ENCODE measurements at places on chromosomes 16 and 17.

GRCh38 chr17:7747635-7748071, 30.1 kb downstream of the DNAH2 start:
- no peak for DNase-seq

DNA sequence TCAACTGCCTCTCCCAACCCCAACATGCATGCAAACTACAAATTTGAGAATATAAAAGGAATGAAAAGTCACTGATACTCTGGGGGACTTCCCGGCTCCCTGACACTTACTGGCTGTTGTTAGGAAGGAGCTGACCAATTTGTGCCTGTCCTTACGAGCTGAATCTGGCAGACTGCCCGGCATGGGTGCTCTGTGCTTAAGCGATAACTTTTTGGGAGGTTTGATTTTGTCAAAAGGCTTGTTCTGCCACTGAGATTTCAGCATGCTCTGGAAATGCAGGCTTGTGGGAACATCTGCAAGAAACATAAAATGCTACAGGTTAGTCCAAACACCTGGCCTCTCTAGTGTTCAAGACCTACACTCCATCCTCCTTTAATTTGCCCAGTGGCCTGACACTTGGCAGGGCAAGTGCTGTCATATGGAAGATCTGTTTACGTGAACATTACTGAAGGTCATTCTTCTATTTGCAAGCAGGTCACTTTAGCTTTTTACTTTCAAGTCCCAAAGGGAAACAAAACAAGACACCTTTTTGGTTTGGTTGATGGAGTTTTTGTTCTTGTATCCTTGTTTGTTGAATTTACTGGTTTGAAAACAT, 40.6 kb downstream of the STH start:
- no peak for DNase-seq

DNA sequence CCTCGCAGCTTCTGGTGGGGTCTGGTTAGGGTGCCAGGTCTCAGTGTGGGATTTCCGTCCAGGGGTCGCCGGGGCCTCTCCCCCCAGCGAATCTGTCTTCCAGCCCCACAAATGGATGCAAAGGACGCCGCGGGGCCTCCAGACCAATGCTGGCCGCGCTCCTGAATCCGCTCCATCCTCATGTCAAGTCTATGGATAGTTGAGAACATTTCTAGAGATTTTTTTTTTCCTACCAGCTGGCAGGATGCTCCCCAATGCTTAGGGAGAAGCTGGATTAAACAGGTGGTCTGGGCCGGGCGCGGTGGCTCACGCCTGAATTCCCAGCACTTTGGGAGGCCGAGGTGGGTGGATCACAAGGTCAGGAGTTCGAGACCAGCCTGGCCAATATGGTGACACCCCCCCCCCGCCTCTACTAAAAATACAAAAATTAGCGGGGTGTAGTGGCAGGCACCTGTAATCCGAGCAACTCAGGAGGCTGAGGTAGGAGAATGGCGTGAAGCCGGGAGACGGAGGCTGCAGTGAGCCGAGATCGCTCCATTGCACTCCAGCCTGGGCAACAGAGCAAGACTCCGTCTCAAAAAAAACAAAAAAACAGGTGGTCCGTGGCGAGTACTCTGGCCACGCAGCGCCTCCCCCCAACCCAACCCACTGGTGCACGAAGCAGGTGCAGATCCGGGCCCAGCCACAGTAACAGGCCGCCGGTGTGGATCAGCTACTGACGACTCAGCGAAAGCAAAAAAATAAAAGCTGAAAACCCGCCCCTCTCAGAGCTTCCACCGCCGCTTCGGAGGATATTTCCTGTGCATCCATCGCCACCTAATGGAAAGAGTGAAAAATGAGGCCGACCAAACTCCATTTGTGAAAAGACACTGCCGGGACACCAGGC, 1.1 kb upstream of the NXN start:
- DNase-seq, result peak; percentile 88

- DNase-seq, result no peak
Measured at GRCh38 chr16:25896411-25896810, 204.7 kb downstream of the HS3ST4 start.

GRCh38 chr17:51640108-51640622, 379.8 kb downstream of the UTP18 start:
- DNase-seq, result no peak

- no peak for DNase-seq
Measured at GRCh38 chr16:31528523-31529107, 915 bp downstream of the AHSP start.

- DNase-seq, result no peak
Measured at GRCh38 chr16:85455534-85455933, 157.6 kb upstream of the GSE1 start.

GRCh38 chr17:35918665-35919064, 11.9 kb downstream of the RDM1 start:
- DNase-seq, result no peak

- no peak for DNase-seq
Measured at GRCh38 chr17:50620858-50621257, 13.8 kb upstream of the ABCC3 start.

DNA sequence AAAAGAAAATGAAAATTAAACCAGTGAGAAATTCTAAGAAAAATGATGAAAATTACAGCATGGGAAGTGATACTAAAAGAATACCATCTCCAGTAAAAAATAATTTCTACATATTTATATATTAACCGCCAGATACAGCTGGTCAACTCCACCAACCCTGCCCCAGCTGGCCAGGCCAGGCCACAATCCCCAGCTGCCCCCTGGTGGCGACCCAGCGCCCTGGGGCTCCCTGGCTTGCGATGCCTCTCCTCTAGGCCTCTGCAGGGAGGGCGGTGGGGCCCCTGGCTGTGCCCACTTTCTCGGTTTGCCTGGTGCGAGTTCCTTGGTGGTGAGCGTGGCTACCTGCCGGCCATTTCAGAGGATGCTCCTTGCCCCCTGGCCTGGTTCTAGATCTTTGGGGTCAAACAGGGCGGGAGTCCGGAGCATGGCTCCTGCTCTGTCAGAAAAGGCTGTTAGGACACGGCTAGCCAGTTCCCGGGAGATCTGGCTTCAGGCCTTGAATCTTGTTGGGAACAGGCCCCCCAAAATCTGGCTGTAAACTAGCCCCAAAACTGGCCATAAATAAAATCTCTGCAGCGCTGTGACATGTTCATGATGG, 14.5 kb downstream of the GLIS2 start:
- peak; percentile 82 for DNase-seq

GRCh38 chr16:48420437-48420836, 35.2 kb upstream of the SIAH1 start:
- DNase-seq, result no peak

- no peak for DNase-seq
Measured at GRCh38 chr16:70657956-70658355, 11.6 kb downstream of the IL34 start.

DNA sequence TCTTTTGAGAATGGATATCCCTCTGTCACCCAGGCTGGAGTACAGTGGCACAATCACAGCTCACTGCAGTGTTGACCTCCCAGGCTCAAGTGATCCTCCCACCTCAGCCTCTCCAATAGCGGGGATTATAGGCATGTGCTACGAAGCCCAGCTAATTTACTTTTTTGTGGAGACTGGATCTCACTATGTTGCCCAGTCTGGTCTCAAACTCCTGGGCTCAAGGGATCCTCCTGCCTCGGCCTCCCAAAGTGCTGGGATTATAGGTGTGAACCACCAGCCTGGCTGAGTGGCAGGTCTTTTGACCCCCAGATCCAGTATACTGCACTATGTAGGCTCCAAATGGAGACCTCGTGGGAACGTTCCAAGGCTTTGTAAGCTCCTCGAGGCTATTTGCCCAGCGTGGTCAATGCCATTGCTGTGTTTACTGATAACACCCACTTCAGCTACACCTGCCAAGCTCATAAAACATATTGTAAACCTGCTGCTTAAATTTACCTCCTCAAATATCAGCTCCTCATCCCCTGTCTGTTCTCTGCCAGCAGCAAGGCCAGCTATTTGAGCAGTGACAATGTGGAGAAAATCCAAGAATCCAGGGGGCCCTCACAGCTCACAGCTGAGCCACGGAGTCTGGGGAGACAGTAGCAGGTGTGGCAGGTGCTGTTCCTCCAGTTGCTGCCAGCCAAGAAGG, 16.2 kb upstream of the KIFC3 start:
- DNase-seq, result no peak

GRCh38 chr17:59470624-59471297, 94.6 kb upstream of the DHX40 start:
- DNase-seq, result no peak

DNA sequence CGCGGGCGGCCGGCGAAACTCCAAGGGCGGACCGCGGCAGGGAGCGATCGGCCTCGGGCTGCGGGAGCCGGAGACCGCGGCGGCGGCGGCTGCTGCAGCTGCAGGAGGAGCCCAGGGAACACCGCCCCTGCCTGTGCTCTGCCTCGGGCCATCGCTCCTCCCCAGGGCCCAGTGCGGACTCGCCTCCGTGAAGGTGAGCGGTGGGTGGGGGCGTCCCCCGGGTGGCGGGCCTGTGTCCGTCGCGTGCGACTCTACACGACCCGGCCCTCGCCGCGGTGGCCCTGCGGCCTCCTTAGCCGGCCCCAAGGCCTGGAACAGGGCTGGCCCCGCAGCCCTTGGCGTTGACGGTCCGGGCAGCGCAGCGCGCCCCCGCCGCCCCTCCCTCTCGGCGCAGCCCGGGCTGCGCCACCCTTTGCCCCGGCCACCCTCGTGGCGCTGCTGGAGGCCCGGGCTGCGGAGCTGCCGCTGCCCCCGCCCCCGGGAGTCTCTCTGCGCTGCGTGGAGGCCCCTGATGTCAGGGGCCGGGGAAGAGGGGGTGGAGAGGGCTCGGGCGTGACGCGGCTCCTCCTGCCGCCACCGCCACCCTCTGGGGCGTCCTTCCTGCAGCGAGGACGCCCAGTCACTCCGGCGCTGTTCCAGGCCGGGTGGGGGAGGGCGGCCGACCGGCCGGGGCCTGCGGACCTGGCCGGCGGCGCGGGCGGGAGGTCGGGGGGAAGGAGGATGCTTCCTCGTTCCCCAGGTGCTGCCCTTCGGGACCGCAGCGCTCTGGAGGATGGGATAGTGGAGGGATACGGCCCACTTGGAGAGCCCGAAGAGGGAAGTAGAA, 485 bp downstream of the DYNLL2 start:
- peak; percentile 69 for DNase-seq

GRCh38 chr16:2425008-2425518, 4.2 kb upstream of the CCNF start:
- no peak for DNase-seq

DNA sequence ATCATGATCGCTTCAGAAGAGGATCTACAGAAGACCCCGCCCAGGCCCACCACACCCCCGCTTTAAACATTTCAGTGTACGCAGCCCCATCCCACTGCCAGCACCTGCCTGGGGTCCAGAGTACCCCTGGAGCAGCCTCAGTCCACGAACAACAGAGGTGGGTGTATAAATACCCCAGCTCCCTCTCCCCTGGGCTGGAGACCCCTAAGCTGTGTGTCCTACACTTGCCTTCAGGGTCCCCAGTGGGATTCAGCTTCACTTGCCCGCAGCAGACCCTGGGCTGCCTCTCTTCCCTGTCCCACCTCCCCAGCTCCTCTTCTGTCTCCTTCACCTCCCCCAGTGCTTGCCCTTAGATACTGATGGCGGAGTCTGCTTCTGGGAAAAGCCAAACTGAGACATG, 105.7 kb downstream of the RBFOX3 start:
- no peak for DNase-seq

- DNase-seq, result no peak
Measured at GRCh38 chr17:57631871-57632270, 113.2 kb downstream of the CCDC182 start.

GRCh38 chr17:8922451-8922850, 43.1 kb downstream of the PIK3R5 start:
- no peak for DNase-seq

DNA sequence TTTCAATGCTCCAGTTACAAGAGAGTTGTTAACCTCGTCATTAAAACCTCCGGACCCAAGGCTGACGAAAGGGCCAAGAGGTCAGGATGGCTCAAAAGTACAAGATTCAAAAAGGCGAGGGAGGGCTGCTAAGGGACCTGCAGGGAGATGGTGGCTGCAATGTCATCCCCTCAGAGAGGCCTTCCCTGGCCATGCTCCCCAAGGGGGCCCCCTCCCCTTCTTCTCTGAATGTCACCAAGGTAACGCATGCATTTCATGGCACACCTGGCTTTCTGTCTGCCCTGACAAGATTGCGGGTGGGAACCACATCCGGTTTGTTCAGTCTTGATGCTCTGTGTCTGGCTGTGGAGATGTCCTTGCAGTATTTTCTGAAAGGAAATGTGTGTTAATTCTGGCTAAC, 89.9 kb downstream of the C16orf78 start:
- DNase-seq, result peak; percentile 10

DNA sequence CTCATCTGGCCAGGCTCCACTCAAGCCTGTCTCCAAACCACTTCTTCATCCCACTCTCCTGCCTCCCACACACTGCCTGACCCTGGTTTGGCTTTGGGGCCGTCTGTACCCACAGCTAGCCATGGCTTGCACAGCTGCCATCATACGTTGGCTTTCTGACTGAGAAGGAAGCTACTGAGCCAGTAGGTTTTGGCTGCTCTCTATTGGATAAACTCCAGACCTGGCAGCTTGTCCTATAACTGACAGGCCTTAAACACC, 3.9 kb downstream of the MIF4GD start:
- no peak for DNase-seq

DNA sequence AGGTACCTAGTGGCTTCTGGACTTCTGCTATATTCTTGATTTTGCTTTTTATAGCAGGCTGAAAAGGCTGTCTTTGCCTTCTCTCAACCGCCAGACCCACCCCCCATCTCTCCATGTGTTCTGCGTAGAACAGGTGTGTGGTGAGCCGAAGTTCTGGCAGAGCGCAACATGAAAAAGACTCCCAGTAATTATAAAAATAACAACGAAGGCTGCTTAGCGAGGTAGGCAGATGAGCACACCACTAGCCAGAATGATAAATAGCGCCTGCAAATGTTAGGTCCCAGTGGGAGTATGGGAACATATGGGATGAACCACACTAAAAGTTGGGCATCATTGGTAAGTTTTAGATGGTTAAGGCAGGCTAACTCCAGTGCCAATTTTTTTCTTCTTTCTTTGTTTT, 14.0 kb upstream of the RBFOX1 start:
- DNase-seq, result no peak

- peak; percentile 91 for DNase-seq
Measured at GRCh38 chr17:29615492-29616299, 7.0 kb downstream of the CORO6 start.

DNA sequence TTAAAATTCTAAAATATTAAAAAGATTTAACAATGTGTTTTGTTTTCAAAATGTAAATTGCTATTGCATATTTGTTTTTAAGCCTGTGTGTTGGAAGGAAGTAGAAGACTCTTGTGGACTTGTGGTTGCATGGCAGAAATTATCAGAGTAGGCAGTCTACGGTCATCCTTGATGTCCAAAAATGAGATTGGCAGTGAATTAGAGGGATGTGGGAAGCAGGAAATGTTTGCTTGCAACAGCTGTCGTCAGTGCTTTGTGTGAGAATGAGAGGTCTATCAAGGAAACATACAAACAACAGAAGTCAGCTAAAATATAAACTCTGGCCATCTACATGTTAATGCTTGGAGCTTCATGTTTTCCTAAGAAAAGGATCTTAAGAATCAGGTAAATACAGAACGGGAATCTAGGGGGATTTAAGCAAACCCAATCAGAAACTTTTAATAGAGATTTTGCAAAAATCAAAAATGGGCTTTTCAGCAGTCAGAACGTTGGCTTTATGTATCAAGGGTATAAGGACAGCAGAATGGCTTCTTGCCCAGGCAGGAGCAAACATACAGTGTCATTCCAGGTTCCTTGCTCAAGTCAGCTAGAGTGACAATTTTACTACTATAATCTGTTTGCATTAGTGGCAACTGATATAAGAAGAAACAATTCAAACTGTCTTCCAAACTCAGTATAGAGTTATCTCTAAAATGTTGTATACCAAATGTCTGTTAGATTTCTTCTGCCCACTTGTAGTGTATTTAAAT, 196.7 kb downstream of the CYB561 start:
- no peak for DNase-seq
